Stimulated activated CD8-positive, alpha-beta memory T cell treated with anti-CD3 and anti-CD28 coated beads, Interleukin-2, amount 100 ng/mL, for 1 hour (primary cell): ENCODE measurements at places on chromosomes 11 and 22.

DNA sequence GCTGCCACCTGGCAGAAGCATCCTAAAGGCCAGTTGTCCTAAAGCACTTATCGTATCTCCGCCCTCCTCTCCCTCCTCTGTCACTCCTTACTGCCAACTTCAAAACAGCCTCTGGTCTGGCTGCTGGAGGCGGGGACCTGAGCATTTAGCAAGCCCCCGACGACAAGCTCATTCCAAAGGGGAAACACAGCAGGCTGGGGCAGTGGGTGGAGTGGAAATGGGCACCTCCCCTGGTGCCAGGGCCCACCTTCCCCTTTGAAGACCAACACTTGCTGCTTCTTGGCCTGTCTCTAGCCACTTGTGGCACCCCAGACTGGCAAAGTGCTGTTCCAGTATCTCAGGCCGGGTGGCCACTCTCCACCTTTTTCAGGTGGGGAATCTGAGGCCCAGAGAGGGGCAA lies 3.6 kb downstream of the MAP3K11 start:
- no peak for DNase-seq

DNA sequence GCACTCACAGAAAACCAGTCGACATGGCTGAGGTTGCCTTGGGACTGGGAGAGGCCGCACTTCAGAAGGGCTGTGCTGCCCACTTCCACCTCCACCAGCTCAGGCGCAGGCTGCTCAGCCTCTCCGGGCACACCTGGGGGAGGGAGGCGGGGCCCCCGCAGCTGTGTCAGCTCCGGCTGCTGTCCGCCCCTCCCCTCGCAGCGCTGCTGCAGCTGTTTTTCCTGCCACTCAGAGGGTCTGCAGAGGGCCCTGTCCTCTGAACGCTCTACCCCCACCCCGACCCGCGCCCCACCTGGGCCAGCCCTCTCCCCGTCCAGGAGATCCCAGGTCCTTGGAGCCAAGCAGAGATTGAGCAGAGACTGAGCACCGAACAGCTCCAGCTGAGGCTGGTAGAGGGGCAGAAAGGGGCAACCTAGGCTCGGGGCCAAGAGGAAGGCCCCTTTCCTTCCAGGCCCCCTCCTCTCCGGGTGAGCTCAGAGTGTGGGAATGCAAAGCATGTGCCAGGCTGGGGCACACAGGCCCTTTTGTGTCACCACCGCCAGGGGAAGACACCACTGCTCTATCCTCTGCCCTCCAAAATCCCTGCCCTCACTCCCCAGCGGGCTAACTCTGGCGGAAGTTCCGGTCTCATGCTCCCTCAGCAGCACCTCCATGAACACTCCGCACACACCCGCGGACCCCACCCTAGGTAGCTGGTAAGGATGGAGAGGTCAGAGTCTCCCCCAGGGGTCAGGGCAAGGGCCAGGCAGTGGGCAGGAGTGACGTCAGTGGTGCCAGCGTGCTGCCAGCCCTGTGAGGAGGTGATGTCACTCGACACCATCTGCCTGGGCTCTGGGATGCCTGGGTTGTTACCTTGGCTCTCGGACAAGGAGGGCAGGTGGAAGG lies 1.6 kb downstream of the MCAM start:
- no peak for DNase-seq

- DNase-seq: no peak
Measured at GRCh38 chr11:70471254-70471653, 72.9 kb downstream of the CTTN start.

DNA sequence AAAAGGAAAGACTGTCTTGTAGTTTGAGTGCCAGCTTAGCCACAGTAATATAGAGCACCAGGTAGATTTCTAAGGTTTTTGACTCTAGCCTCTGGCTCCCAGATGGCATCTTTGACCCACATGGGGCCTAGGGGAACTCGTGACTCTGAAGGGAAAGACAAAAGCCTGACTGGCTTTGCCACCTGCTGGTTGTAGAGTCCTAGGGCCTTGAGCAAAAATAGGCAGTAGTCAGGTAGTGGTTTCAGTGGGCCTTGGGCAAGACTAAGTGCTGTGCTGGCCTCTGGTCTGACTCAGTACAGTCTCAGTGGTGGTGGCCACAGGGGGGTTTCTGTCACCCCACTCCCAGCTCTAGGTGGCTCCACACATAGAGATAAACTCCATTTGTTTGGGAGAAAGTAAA lies 349.4 kb downstream of the FAM181B start:
- DNase-seq: no peak

DNA sequence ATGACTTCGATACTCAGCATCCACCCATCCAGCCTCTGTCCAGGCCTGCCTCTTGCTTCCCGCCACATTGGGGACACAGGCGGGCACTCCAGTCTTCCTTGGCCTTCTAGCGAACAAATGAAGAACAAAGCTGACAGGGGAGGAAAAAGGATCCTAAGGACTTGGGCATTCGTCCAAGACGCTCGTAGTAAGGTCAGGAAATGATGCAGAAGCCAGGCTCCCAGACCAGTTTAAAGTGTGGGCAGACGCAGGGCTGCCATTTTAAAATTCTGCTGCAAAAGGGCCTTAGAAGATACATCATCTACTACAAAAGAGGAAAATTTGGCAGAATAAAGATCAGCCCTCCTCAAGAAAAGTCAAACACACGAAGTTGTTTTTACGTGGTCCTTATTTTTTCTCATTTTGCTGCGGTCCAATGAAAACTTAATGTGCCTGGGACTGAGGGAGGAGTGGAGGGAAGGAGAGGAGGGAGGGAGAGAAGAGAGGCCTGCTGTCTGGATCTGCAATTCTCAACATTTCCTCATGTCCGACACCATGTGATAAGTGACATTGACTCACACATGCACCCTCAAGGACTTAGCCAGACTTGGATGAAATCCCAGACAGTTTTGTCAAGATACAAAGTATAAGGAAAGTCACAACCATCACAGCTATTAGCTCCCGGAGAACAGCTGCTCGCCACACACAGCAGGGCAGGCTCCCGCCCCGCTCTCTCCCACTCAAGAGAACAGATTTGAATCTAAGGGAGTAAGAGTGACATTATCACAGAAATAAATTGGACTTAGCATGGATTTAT lies 5.7 kb downstream of the DNAL4 start:
- DNase-seq: no peak

GRCh38 chr22:33746501-33746928 lies 173.8 kb downstream of the LARGE1 start:
- DNase-seq: no peak

DNA sequence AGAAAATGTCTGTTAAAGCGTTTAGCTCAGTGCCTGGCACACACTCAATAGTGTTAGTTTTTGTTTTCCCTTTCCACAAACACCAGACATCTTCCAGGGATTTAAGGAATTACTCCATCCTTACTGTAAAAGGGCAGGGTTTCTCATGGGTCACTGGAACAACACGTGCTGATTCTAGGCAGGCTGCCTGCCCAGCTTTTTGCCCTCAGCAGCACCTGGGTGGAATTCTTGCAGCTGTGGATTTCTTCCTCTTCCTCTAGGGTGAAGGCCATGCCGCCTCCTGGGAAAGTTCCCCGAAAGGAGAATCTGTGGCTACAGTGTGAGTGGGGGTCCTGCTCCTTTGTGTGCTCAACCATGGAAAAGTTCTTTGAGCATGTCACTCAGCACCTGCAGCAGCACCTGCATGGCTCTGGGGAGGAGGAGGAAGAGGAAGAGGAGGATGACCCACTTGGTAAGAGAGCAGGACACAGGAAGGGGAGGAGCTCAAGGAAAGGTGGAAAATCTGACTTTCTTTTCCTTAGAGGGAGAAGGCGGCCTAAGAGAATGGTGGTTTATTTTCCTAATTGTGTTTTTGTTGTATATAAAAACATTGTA lies 5.4 kb downstream of the HINFP start:
- DNase-seq: no peak

DNA sequence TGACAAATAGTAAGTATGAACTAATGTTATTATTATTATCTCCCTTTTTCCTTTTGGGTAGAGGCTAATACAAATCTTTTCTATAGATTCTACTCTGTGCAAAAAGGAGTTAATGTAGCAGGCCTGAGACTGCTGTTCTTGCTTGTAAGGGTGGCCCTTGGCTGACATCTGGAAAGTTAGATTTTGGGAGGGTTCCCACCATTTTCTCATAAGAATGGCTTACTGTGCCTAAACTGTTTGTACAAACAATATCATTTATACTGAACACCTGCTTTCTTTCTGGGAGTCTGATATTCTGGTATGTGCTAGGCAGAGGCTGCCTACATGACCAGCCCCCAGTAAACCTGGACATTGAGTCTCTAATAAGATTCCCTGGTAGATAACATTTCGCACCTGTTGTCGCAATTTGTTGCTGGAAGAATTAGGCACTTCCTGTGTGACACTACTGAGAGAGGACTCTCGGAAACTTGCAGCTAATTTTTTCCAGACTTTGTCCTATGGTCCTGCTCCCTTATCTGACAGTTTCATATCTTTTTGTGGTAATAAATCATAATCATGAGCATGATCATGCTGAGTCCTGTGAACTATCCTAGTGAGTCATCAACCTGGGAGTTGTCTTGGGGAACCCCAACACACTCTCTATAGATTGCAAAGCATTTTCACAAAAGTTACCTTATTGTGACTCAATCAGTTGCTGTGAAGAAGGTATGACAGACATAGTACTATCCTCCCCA lies 257.7 kb upstream of the CCDC90B start:
- DNase-seq: no peak

- DNase-seq: no peak
Measured at GRCh38 chr22:29946220-29946619, 63.2 kb downstream of the MTMR3 start.

DNA sequence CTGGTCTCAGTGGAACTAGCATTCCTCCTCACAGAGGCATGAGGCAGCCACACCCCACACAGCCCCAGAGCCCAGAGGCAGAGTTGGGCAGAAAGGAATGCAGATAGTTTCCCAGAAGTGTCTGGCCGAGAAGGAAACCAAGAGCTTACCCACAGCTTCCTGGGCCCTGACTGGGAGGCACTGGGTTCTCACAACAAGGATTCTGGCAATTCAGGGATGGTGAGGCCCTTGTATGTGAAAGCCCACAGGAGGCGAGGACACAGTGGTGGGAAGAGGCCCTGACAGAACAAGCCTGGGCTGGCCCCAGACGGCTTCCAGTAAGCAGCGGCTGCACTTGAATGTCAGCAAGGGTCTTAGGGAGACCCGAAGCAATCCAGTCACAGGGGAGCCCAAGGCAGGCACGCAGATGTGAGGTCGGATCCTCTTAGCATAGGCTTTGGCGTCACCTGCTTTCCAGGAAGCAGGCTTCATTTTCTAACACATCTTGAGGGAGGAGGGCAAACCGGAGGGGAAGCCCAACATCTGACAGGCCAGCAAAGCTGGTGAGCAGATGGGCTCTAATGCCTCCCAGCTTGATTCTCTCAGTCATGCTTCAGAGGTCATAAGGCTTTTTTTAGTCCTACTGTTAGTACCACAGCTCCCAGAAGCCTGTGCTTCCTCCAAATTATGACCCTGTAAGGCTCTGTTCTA lies 78.3 kb upstream of the AKIP1 start:
- DNase-seq: no peak

GRCh38 chr22:29032014-29032475 lies 29.6 kb downstream of the C22orf31 start:
- DNase-seq: no peak

- no peak for DNase-seq
Measured at GRCh38 chr11:83061883-83062282, 9.8 kb downstream of the RAB30 start.

DNA sequence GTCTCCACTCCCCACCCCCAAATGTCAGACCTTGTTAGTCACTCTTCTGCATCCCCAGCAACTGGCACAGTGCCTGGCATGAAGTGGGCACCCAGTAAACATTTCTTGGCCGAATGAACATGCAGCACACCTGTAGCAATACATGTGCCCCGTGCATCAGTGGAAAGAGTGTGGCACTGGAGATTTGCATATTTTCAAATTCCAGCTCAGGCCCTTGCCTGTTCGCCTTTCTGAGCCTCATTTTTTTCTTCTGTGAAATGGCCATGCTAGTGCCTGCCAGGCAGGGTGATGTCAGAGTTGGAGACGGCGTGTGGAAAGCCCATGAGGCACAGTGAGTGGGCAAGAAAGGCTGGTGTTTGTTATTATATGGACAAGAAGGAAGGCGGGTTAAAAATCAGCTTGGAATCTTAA lies 38.7 kb downstream of the CD82 start:
- no peak for DNase-seq

DNA sequence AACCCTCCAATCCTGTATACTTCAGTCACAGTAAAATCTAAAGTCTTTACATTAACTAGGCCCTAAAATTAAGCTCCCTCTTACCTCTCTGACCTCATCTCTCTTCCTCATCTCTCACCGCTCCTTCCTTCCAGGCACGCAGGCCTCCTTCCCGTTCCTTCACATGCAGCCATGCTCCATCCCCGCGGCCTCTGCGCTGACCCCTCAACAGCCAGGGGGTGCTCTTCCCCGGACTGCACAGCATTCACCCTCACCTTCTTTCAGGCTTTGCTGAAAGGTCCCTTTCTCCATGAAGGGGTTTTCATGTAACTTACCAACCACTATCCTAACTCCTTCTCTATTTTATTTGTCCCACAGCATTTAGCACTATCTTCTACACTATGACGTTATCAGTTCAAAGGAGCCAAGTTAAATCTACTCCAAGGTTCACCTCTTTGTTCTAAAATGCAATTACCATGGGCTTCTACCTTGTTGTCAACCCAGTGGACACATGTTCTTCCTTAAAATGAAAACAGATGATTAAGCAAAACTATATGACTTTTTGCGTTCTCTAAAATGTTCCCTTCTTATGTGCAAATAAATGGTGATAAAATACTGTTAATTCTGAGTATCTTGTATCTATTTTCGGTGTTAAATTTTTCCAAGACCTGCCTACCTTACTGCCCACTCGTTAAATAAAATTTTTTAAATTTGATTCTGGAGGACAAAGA lies 57.8 kb upstream of the APOA1 start:
- DNase-seq: no peak

DNA sequence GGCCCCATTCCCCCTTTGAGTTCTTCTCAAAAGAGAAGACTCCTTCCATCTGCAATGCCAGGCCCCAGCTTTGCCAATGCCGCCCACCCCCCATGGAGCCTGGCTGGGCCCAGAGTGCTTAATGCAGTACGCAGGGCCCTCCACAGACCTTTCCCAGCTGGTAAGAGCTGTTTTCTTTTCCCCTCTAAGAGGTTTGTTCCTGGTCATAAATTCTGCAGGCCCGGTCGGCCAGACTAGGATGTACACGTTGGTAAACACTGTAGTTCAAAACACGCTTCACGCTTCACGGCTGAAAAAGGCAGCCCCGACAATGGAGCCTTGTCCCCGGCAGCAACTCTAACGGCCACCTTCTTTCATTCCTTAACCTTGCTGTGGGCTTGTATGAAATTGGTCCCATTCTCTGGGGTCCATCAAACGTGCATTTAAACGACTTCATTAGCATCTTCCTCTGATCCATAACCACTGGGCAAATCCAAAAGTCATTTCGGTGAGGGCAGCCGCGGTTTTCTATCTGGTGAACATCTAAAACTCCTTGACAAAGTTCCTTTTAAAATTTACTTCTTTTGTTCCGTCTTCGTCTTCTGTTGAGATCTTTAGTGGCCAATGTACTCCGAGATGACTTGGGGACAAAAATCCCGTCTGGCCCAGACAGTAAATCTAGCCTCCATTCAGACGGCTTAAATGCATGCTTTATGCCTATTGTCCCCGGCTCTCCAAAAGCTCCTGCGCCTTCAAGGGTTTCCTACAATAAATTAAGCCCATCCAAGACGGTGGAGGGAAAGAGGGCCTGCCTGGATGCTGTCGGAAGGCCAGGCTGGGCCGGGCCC lies 60.0 kb upstream of the MYEOV start:
- DNase-seq: no peak
